Myocyte (in vitro differentiated cells): ENCODE measurements at places on chromosomes 6 and 20. TPM values are rescaled to one million over a fixed set of nuclear protein-coding genes. Genes with fewer than 3 reads are reported as not detected.

DNA sequence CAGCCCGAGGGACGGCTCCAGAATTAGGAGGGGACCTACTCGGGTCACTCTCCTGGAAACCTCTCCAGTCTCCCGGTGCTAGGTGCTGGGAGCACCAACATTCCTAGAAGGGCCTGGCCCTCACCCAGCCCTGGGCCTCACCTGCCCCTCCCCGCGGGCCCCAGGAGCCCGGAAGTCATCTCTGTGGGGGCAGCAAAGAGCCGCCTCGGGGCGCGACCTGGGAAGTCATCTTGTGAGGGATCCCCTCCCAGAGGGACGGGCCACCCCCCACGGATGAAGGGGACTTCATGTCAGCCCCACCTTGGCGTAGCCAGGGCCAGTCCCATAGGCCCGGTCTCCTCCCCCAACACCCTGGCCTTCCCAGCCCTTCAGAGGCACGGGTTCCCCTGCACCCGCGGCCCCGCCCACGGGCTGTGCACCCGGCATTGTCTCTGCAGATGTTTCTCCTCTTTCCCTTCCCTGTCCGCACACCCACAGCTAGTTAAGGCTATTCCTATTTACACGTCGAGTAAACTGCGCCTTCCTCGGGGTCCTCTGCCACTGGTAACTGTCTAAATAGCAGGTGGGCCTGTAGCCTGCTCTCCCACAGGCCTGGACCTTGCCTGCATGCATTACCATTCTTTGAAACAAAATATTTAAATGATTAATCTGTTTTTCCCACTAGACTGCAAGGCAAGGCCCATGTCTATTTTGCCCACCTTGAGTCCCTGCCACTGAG lies 896 bp upstream of the RNASET2 start:
- DNase-seq = no peak

- DNase-seq = no peak
Observed at GRCh38 chr6:125798734-125799508, 8.2 kb downstream of the NCOA7 start.

- no peak for DNase-seq
Observed at GRCh38 chr20:46204594-46205186, 86.6 kb downstream of the CD40 start.

DNA sequence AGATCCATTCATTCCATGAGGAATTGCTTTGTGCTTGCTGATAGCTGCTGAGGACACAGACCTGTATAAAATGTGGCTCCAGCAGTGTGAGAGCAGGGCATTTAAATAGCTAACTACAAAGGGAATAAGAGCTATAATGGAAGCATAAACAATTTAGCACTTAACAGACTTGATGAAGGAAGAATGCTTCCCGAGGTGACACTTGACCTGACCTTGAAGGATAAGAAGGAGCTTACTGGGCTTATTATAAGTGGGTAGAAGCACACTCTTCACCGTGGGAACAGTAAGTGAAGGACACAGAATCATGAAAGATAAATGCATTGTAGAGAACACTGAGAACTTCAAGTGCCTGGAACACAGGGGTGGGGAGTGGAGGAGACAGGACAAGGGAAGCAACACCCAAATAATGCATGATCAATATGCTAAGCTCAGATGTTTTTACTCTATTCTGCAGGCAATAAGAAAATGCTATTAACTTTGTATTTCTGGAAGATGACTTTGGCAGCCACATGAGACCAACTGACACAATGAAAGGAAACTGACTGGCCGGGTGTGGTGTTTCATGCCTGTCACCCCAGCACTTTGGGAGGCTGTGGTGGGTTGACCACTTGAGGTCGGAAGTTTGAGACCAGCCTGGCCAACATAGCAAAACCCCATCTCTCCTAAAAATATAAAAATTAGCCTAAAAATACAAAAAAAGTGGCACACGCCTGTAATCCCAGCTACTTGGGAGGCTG lies 84.2 kb downstream of the EPB41L2 start:
- DNase-seq = no peak

- no peak for DNase-seq
Observed at GRCh38 chr20:44475372-44475693, 341 bp upstream of the TTPAL start.

Gene PHACTR1
- 2.4 and 7.9 TPM in 2 replicates for total RNA-seq

- peak; percentile 18 for DNase-seq
Observed at GRCh38 chr20:26216025-26216424, 519.4 kb upstream of the ZNF337 start.

Gene DLK2
- total RNA-seq = 3.3 and 6.2 TPM in 2 replicates

- peak; percentile 42 for DNase-seq
Observed at GRCh38 chr6:33312361-33313104, 1.3 kb downstream of the TAPBP start.

- no peak for DNase-seq
Observed at GRCh38 chr20:59231124-59231804, 67.6 kb downstream of the ZNF831 start.

GRCh38 chr6:116059713-116060571 lies 749 bp downstream of the FRK start:
- peak; percentile 77 for DNase-seq

Gene MLIP
- total RNA-seq = 5.2 and 18.3 TPM in 2 replicates

- peak; percentile 47 for DNase-seq
Observed at GRCh38 chr20:25057234-25058050, 497 bp downstream of the ACSS1 start.

- peak; percentile 63 for DNase-seq
Observed at GRCh38 chr6:111781041-111781708, 92.1 kb downstream of the FYN start.

Gene WFDC2
- not detected in 2 replicates for total RNA-seq

- DNase-seq = no peak
Observed at GRCh38 chr6:74973591-74973990, 232.3 kb downstream of the COL12A1 start.

DNA sequence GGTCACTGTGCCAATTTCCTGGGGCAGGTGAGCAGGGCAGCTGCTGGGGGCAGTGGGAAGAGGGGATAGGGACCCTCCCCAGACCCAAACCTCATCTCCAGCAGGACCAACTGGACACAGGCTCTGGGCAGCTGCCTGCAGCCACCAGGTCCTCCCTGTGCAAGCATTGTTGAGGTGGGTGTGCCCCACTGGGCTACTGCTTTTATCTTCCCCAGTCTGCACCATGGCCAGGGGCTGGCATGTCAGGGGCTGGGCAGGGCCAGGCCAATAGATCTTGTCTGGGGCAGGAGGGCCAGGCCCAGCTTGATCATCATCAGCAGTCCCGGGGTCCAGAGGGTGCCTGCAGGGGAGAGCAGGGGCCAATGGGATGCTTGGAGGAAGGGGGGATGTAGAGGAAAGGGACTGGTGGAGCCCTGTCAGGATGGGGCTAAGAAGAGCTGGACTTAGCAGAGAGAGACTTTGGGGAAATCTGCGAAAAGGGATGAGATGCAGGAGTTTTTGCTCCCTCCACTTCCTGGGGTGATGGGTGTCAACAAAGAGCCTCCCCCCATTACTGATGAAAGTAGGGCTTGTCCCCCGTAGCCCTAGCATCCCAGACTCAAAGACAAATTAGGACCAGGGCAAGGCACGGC lies 5.7 kb downstream of the EBF4 start:
- no peak for DNase-seq

Gene SYTL3
- total RNA-seq = 6.9 and 7.1 TPM in 2 replicates

DNA sequence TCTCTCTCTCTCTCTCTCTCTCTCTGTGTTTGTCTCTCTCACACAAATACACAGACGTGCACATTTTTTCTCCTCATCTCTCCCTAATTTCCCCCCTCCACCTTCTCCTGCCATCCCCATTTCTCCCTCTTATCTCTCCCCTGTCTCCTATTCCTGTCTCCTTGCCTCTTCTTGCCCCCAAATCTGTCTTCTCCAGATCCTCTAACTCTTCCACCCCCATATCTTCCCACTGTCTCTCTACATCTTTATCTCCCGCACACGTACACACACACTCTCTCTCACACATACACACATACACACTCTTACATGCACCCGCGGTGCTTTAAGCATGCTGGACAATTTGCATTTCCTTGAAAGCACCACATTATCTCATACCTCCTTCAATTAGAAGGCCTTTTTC lies 15.9 kb downstream of the KIZ start:
- DNase-seq = no peak

- DNase-seq = no peak
Observed at GRCh38 chr6:134724771-134725340, 225.0 kb downstream of the ALDH8A1 start.

Gene BACH2
- 0.05 and 0.13 TPM in 2 replicates for total RNA-seq

Gene MEP1A
- total RNA-seq = not detected in 2 replicates

Gene OTOR
- not detected in 2 replicates for total RNA-seq

DNA sequence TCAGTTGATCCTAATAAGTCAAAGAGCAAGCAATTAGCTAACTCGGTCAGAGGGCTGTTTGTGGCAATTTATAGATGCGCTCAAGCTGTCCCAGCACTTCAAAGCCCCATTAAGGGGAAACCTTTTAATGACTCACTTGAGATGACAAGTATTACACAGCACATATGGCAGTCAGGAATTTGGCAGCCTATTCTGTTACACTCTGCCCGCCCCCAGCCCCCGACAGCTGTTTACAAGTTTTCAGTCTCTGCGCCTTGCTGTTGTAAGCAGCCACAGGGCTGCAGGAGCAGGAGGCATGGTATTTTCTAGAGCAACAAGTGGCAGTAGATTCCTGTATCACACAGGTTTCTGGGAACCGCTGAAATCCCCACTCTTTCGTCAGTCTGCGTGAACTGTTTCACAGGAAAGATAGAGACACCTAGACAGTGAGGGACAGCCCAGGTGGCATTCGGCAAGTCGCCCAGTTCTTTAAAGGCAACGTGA lies 263.0 kb downstream of the FOXC1 start:
- peak; percentile 91 for DNase-seq

Gene NHSL1
- 9.3 and 12.0 TPM in 2 replicates for total RNA-seq

Gene ZNF831
- not detected in 2 replicates for total RNA-seq

Gene MEA1
- 29.2 and 33.6 TPM in 2 replicates for total RNA-seq

DNA sequence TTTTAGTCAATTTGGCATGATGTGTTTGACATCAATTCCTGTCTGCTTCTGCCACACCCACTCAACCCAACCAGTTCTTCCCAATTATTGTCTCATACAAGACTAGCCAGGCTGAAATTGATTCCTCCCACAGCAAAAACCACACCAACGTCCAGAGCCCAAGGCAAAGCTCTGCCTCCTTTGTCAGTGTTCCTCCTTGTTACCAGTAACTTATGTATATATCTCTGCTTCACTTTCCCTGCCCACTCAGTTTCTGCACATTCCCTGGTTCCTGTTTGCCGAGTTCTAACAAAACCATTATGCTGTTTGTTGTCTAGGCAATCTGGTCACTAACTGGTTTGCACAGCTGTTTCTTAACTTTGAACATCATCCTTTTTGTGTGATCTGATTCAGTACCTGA lies 547.9 kb upstream of the PTCHD4 start:
- no peak for DNase-seq

Gene PRPH2
- 1.4 and 1.8 TPM in 2 replicates for total RNA-seq

DNA sequence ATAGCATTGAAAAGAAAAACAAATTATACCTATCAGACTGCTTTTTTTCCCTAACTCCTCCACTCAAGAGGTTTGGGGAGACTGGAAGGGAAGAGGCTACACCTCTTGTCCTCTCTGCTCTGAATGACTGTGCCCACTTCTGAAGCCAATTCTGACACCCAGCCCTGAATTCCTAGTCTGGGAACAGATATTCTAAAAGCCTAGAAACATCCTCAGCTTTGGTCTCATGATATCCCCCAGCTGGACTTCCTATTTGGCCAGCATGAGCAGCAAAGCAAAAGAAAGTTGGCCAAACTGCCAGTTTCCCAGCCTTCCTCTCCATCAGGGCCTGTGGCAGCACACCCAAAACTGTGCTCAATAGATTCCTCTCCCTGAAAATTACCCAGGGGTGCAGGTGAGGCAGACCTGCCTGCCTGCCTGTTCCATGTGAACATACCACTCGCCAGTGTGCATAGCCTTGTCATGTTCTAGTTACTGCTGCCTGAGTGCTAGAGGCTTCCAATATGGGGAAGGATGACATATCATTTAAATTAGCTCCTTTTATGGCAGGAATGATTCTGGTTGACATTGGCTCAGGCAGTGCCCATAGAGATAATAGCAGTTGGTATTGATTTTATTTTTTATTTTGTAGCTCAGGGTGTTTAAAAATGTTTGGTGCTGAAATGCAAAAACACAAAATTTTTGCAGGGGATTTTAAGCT lies 152.1 kb upstream of the RIN2 start:
- no peak for DNase-seq

Gene SLC52A3
- not detected in 2 replicates for total RNA-seq

Gene C20orf204
- total RNA-seq = 0.45 and 0.47 TPM in 2 replicates

DNA sequence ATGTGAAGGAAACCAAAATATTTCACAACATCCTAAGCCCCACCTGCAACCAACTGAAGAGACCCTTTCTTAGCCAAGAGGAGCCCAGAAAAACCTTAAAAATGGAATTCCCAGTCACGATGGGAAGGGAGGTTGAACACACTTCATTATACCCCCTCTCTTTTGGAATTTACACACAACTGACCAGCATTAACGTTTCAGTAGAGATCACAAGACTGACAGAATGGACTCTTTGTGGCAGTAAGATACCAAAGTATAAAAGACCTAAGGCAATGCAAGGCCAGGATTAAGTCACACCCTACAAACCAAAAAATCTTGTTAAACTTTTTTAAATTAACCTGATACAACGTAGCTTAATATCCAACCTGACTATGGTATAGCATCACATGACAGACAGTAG lies 190.9 kb downstream of the OTOR start:
- no peak for DNase-seq

DNA sequence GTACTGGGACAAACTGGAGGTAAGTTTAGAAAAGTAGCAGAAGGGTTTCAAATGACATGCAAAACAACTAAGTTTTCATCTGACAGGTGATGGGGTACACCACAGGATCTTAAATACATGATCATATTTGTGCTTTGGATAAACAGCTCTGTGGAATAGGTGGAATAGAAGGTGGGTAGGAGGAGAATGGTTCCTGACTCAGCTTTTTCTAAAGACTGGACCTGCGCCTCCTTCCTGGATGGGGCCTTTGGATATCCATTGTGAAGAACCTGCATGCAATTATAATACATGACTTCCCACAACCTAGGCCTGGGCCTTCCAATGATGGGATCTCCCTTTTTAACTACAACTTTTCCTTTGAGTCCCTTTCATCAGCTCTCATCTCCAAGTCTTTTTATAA lies 145.9 kb downstream of the AHI1 start:
- no peak for DNase-seq

GRCh38 chr6:47352966-47353365 lies 43.3 kb upstream of the TNFRSF21 start:
- DNase-seq = no peak

DNA sequence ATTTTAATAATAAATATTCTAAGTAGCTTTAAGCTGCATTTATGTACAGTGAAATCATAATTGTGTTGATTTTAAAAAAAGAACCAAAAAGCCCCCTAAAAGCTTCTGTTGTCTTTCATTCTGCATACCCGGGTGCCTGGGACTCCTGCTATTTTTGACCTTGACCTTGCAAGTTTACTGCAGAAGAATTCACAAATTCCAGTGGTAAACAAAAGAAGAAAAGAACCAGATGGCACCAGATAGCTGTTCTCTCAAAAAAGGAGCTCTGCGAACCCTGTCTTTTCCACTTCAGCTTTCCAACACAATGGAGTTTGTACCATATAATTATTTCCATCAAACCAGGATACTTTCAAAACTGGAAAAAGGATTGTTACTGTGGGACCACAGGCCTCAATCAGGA lies 363.3 kb downstream of the SMOC2 start:
- no peak for DNase-seq

Gene KIAA0408
- total RNA-seq = 1.7 and 2.0 TPM in 2 replicates

Gene THBD
- total RNA-seq = 14.2 and 17.9 TPM in 2 replicates

Gene SOBP
- total RNA-seq = 0.21 and 0.42 TPM in 2 replicates

GRCh38 chr6:76840041-76840745 lies 623.1 kb downstream of the HTR1B start:
- no peak for DNase-seq
